Stimulated activated CD8-positive, alpha-beta memory T cell treated with anti-CD3 and anti-CD28 coated beads, Interleukin-7, amount 100 ng/mL, for 4 hours (primary cell): ENCODE measurements at places on chromosomes 5 and 9.

- no peak for DNase-seq
Observed at GRCh38 chr5:147481874-147482705, 27.8 kb downstream of the DPYSL3 start.

- no peak for DNase-seq
Observed at GRCh38 chr5:134581241-134581981, 51.2 kb downstream of the SAR1B start.

DNA sequence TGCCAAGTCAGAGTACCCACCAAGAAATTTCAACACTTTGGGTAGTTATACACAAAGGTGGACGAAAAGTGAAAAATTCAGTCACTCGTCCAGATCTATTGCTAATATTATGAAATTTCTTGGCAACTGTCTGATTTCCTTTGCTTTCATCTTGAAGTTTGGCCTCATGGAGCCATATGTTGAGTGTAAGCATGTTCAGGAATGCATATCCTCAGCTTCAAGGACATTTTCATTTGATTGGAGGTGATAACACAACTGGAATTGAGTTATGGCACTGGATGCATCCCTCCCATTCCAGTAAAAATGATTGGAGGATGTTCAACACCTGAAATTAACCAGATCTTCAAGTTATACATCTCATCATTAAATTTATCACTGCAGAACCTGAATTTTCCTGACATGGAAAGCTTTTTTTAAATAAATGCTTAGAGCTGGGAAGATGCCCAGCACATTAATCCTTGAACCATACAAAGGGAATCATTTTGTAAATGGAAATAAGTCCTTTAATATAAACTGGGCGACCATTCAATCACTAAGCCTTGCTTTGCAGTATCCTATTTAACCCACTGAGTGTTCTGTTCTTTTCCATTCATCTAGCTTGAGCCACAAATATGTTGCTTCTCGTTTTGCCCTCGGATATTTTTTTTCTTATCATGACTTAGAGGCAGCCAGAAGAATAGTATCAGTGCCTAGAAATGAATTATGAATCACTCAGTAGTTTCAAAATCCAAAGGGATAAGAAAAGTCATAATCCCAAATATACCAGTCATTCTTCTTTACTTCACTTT is 273.7 kb upstream of the PIK3R1 start:
- no peak for DNase-seq

GRCh38 chr5:138000102-138000723 is 32.7 kb downstream of the FAM13B start:
- DNase-seq = no peak

GRCh38 chr5:131218392-131218791 is 45.5 kb upstream of the CDC42SE2 start:
- DNase-seq = no peak
